ENCODE measurements at places on chromosomes 2 and 18.

GRCh38 chr18:35095983-35096676 lies 54.9 kb downstream of the MAPRE2 start:
- DNase-seq, result peak; percentile 50

DNA sequence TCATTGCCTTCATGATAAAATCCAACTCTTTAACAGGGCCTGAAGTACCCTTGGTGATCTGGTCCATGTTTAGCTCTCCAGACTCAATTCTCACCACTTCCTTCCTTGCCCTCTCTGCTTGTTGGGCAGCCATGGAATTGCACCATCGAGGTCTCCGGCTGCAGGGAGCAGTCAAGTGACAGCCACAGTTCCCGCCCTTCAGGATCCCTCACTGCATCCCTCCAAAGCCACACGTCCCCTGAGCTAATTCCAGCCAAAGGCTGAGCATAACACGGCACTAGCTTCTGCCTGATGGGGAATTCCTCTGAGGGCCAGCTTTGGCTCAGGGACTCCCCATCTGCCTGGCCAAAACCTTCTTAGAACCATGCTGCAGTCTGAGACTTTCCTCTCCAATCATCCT lies 47.4 kb upstream of the SLC1A4 start:
- no peak for DNase-seq

GRCh38 chr2:63364866-63365265 lies 223.4 kb downstream of the WDPCP start:
- peak; percentile 10 for DNase-seq

GRCh38 chr2:167706800-167707199 lies 540.6 kb downstream of the STK39 start:
- peak; percentile 43 for DNase-seq

- no peak for DNase-seq
Measured at GRCh38 chr2:148455791-148456190, 188.8 kb upstream of the EPC2 start.

DNA sequence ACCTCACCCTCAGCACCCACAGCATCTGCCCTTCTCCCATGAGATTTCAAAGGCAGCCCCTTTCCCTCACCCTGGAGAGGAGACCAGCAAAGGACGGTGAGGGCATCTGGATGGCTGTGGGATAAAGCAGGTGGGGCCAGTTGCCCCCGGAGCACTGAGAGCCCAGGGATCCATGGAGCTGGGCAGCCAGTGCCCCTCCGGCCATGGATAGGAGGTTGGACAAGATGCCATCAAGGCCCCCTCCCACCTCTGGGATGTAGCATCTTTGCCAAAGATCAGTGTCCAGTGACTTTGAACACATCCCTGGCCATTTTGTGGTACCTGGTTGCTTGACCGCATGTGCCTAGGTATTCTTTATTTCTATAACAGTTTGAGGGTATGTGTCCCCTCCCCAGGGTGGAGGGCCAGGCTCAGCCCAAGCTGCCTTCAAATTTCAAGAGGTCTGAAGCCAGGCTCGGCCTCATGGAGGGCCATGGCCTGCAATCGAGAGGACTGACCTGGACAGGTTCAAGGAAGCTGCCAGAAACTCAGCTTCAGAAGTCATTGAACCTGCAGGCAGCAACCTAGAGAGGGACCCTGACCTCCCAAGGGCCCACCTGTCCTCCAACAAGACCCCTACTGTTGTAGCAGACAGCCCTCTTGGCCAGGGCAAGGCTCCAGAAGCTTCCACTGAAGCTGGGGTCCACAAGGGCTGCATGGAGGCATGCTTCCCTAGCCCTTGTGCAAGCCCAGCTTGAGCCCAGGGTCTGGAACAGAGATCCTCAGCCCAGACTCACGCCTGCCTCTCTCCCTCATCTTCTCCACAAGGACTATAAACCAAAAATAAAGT lies 55.5 kb upstream of the BIN1 start:
- no peak for DNase-seq

DNA sequence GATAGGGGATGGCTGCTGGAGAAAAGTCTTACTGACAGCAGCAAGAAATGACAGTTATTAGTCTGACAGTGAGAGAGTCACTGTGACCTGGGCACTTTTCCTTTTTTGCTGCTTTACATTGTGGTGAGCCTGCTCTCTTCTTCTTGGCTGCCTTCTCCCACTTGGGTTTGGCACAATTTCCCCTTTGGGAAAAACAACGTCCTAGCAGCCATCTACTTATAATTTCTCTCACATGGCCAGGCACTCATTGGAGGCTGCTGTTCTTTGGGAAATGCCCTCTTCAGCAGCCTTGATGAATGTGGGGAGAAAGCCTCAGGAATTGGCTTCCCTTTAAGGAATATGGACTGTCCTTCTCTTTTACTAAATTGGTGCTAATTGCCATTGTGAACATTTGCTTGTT lies 60.4 kb upstream of the SLC1A4 start:
- DNase-seq, result no peak

DNA sequence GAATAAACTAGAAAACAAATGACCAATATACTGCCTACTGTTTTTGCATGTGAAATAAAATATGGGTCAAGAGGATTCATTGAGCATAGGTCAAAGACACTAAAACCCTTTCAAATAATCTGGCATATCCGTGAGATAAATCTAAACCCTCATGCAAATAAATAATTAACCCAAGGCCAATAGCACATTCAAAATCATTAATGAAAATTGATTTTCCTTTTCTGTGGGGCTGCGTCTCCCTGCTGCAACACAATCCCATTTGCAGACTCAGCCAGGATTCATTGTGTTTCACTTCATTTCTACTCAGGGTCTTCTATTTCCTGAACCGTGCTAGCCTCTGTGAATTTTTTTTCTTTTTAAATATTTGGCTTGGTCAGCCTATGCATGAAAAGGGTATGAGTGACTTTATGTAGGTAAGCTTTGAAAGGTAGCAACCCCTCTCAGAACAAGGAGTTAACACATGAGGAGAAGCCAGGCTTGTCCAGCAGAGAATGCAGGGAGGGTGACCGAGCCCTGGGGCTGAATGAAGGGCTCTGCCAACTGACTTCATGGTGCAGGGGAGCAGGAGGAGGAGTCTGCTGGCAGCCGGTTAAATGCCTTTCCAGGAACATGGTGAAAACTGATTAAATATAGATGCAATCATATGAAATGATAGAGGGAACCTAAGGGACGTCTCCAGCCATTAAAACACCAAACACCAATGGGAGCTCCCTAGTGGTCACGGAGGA lies 10.3 kb upstream of the CTAGE1 start:
- DNase-seq, result no peak

GRCh38 chr2:172484706-172485105 lies 57.3 kb downstream of the ITGA6 start:
- no peak for DNase-seq

DNA sequence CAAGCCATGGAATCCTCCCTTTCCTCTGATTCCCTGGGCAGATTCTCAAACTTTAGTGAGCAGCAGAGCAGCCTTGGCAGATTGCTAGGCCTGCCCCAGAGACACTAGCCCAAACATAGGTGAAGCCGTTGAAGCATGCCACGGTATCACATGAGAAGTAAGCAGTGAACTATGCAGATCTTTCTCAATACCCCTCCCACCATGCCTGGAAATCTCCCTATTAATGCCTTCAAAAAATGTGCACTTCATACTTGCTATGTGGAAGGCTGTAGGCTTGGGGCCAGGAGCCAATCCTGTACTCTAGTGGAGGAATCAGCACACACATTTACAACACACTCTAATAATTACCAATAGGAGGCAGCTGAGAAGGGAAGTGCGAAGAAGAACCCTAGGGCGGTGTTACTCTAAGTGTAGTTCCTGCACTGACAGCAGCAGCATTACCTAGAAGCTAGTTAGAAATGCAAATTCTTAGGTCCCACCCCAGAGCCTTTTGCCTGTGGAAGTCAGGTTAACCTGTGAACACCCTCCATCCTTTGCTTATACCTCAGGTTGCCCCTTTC lies 305.1 kb upstream of the SPRED2 start:
- no peak for DNase-seq

DNA sequence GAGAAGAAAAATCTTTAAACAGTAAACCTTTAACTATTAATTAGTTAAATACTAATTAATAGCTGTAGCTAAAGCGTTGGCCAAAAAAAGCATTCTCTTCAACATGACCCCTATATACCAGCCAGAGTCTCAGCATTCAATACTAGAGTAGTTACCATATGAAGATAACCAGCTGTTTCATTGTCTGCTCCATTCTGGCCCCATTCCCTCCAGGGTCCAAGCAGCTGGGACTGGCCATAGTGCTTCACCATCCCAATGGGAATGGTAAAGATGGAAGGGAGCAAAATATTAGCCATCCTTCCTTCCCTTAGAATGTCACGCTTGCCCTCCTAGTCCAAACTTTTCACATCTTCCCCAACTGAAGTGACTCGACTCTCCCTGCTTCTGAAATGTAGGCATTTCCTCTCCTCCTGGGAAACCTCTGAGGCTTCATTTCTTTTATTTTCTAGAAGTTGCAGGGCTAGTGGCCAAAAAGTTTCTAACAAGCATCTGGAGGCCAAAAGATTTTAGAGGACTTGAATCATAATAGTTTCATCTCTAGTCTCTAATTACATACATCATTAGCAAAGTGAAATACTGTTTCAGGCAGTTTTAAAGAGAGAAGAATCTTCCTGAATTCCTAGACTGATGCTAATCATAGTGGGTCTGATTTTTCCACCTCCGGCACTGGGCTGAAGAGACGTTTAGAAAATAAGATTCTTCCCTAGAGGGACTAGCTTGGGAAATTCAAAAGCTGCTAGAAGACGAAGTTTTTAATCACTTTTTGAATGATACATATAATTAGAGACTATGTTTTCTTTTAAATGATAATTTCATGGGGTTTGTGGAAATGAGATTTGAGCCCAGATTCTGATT lies 52.7 kb downstream of the CCDC68 start:
- DNase-seq, result no peak

- peak; percentile 16 for DNase-seq
Measured at GRCh38 chr2:98568161-98568956, 40.0 kb downstream of the COA5 start.

DNA sequence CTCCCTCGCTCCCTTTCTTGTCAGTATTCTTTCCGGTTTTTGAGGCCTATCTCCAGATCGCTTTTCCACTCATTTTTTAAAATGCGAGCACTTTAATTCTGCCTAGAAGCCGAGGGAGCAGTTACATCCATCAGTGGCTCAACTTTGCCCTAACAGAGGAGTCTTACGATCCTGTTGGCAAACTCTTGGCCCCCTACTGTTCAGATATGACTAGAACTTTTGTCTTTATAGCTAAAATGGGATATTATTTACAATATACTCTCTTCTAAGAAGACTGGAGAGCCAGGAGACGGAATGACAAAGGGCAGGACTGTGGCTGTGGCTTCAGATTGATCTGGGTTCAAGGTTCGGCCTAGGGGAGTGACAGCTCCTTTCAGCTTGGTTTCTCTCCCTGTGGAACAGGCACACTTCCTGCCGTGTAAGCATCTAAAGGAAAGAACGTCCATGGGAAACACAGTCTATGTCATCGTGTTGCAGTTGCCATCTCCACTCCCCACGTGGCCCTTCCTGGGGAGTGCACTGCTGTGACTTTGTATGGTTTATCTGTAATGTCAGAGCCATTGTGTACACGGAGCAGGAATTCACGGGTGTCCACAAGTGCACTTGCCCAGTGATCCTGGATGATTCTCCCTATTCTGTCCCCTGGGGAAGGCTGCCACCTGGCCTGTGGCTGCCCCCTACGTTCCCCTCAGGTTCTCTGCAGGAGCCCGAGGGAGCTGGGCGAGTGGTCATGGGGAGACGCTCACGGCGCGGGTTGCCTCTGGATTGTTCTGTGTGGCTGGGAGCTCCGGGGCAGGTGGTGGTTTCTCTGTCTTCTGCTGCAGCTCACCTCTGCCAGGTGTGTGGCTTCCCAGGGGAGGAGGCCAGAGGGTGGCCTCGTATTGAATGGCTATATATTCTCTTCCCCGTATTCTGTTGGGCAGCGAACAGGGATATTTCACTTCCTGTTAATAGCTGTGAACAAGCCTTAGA lies 222.0 kb downstream of the LDLRAD4 start:
- peak; percentile 72 for DNase-seq

- no peak for DNase-seq
Measured at GRCh38 chr2:201830666-201831065, 24.3 kb downstream of the CDK15 start.

- peak; percentile 65 for DNase-seq
Measured at GRCh38 chr2:222440673-222441422, 16.5 kb downstream of the SGPP2 start.

GRCh38 chr2:134391751-134392160 lies 137.9 kb downstream of the MGAT5 start:
- DNase-seq, result peak; percentile 58

DNA sequence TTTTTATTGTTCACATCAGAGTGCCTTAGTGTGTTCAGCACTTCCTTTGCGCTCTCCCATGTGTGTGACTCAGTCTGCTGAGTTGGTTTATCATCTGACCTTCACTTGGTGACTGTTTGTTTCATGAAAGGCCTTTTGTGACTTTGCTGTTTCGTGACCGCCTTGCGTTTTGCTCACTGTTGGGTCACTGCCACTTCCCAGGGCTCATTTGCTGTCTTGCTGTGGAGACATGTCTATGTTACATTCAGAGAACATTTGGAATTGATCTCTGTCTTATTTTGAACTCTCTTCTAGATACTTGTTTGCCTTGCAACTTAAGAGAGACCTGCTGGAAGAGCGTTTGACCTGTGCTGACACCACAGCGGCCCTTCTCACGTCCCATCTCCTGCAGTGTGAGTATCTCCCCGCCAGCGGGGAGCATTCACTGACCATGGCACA lies 54.7 kb downstream of the FARP2 start:
- peak; percentile 72 for DNase-seq

All from choroid plexus epithelial cell (primary cell).